Fibroblast of skin of right quadriceps (primary cell): ENCODE measurements at places on chromosomes 7 and 10.

- DNase-seq: no peak
Measured at GRCh38 chr7:138816650-138817049, 18.7 kb upstream of the ATP6V0A4 start.

- no peak for DNase-seq
Measured at GRCh38 chr7:156703773-156704482, 63.4 kb downstream of the RNF32 start.

- DNase-seq: no peak
Measured at GRCh38 chr10:75150656-75151055, 39.2 kb downstream of the SAMD8 start.

GRCh38 chr10:61000769-61001730 is 57.1 kb upstream of the RHOBTB1 start:
- peak; percentile 17 for DNase-seq

- no peak for DNase-seq
Measured at GRCh38 chr10:131843089-131843595, 57.7 kb upstream of the PPP2R2D start.

GRCh38 chr7:107715531-107715930 is 28.4 kb upstream of the CBLL1 start:
- no peak for DNase-seq

DNA sequence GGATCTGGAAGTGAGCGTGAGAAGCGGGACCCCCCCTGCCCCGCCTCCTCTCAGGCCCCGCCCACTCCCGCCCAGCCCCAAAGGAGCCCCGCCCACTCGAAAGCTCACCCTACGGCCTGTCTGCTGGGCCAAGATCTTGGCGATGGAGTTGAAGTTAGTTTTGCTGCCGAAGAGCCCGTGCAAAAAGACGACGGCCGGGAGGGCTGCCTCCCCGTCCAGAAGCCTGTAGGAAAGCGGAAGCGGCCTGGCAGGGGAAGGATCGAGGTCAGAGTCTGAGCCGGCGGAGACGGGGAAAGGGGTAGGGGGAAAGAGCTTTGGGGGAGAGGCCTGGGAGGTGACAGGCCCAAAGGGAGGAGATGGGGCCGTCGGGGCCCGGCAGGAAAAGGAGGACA is 386 bp downstream of the ABHD11 start:
- DNase-seq: peak; percentile 45

GRCh38 chr7:151851145-151851751 is 25.7 kb downstream of the PRKAG2 start:
- no peak for DNase-seq

GRCh38 chr7:42262964-42263363 is 26.0 kb upstream of the GLI3 start:
- DNase-seq: peak; percentile 90

DNA sequence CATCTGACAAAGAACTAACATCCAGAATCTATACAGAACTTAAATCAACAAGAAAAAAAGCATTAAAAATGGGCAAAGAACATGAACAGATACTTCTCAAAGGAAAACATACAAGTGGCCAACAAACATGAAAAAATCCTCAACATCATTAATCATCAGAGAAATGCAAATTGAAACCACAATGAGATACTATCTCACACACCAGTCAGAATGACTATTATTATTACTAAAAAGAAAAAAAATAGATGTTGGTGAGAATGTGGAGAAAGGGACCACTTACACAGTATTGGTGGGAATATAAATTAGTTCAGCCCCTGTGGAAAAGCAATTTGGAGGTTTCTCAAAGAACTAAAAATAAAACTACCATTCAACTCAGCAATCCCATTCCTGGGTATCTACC is 89.1 kb upstream of the ADO start:
- no peak for DNase-seq

DNA sequence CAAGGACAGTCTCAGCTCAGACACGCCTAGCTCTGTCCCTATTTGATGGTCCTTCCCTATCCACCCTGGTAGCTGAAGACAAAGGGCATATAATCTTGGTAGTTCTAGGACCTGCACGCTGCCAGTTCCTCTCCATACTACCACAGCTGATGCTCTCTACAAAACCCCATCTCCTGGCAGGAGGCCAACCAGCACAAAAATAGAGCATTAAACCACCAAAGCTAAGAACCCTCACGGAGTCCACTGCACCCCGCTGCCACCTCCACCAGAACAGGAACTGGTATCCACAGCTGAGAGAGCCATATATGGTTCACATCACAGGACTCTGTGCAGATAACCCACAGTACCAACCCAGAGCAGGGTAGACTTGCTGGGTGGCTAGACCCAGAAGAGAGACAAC is 299.4 kb downstream of the LRRTM3 start:
- DNase-seq: no peak

GRCh38 chr7:158027646-158028045 is 560.0 kb downstream of the PTPRN2 start:
- no peak for DNase-seq

- DNase-seq: peak; percentile 82
Measured at GRCh38 chr10:29895456-29895855, 163.9 kb downstream of the JCAD start.

DNA sequence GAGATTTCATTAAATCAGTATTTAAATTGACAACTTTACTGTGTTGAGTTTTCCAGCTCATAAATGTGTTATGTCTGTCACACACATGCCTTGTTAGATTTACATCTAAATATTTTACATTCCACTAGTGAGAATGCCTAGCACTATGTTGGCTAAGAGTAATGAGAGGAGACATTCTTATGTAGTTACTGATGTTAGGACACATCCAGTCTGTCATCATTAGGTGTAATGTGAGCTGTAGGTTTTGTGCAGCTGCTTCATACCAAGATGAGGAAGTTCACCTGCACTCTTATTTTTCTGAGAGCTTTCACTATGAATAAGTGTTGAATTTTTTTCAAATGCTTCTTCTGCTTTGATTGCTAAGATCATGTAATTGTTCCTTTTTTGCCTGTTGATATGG is 218.0 kb upstream of the IGFBP3 start:
- DNase-seq: peak; percentile 92

GRCh38 chr10:63692220-63692896 is 171.2 kb downstream of the REEP3 start:
- DNase-seq: no peak

DNA sequence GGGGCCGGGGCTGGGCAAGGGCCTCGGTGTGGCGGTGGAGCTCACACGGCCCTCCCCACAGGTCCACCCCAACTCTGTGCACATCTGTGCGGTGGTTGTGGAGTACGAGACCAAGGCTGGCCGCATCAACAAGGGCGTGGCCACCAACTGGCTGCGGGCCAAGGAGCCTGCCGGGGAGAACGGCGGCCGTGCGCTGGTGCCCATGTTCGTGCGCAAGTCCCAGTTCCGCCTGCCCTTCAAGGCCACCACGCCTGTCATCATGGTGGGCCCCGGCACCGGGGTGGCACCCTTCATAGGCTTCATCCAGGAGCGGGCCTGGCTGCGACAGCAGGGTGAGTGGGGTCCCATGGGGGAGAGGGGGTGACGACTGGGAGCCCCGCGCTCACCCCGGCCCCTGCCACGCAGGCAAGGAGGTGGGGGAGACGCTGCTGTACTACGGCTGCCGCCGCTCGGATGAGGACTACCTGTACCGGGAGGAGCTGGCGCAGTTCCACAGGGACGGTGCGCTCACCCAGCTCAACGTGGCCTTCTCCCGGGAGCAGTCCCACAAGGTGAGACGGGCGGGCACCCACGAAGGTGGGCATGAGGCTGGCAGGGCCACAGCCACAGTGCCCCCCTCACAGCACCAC is 8.8 kb downstream of the TMEM120A start:
- no peak for DNase-seq

DNA sequence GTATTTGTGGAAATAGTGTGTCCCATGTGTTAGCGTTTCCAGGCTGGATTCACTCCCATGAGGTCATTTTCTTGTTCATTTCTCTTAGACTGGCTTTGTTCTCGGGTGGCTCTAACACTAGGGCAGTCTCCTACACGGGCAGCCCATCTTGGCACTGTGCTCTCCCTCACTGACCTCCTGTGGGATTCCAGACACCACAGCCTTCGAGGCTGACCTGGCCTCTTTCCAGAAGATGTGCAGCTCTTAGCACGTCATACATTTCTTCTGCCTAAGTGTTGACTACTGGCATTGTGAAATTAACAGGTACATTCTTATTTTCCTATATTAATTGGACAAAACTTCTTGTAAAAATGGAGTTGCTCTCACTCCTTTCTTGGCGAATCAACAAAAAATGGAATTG is 72.8 kb downstream of the INSYN2A start:
- no peak for DNase-seq

- peak; percentile 63 for DNase-seq
Measured at GRCh38 chr7:105268056-105268455, 120.7 kb downstream of the SRPK2 start.

GRCh38 chr10:43040482-43041256 is 36.2 kb upstream of the RET start:
- DNase-seq: no peak
